ENCODE measurements at places on chromosomes 5 and 9. TPM values are rescaled to one million over a fixed set of nuclear protein-coding genes. Genes with fewer than 3 reads are reported as not detected.

NEUROG1 gene
- not detected for total RNA-seq

KCNIP1 gene
- total RNA-seq, result under 0.01 TPM

TRAF1 gene
- total RNA-seq, result 2.2 TPM

FRMPD1 gene
- under 0.01 TPM for total RNA-seq

SMIM33 gene
- total RNA-seq, result under 0.01 TPM

ADAMTSL2 gene
- under 0.01 TPM for total RNA-seq

PNPLA7 gene
- 11.6 TPM for total RNA-seq
